ENCODE measurements at places on chromosomes 5 and 9.

- DNase-seq: no peak
Measured at GRCh38 chr5:159903131-159903530, 13.2 kb upstream of the ADRA1B start.

DNA sequence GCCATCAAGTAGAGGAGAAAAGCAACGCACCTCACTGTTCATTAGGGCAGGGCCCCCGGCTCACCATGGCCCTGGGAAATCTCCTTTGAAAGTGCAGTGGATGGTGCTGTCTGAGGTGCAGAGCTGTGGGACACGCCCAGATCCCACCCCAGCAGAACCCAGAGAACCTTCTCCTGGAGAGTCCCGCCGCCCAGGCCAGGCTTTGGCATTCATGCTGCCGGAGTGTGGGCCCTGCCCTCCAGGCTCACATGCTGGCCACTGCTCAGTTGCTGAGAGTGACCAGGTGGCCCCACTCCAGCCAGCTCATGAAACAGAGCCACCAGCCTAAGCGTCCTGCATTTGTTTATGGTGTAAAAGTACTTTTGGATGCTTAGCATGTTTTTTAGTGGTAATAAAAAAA is 23.8 kb upstream of the LRRC14B start:
- DNase-seq: no peak

DNA sequence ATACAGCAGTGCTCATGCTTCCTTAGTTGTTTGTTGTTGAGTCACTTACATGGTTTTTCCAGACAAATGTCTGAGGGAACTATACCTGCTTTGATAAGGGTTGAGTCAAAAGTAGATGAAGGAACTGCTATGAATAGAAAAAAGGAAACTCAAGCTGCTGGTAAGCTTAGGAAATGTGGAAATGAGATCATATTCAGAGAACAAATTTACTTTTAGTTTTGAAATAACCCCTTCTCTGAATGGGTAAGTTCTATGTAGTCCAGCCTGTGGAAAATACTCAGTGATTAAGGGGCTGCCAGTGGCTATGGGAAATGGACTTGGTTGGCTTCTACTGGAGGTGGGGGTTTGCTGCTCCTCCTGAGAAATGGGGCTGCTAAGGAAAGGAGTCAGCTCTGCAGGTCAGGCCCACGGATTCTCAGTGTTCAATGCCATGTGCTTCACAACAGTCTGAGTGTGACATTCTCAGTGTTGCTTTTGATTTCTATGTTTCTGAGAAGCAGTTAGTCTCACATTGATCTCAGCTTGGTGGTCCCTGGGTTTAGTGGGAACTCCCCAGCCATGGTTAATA is 47.7 kb upstream of the GLRX start:
- no peak for DNase-seq

DNA sequence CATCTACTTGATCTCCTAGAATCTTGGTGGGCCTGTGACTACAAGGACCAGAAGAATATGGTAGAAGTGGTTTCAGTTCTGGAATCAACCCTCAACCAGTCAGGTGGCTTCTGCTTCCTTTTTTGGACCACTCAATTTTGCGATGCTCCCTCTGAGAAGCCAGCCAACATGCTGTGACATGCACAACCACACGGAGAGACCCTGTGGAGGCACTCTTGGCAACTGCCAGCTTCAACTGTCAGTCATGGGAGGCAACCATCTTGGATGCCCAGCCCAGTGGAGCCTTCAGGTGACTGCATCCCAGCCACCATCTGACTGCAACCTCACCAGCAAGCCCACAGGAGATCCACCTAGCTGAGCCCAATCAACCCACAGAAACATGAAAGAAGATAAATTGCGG is 137.3 kb downstream of the FAM114A2 start:
- no peak for DNase-seq

DNA sequence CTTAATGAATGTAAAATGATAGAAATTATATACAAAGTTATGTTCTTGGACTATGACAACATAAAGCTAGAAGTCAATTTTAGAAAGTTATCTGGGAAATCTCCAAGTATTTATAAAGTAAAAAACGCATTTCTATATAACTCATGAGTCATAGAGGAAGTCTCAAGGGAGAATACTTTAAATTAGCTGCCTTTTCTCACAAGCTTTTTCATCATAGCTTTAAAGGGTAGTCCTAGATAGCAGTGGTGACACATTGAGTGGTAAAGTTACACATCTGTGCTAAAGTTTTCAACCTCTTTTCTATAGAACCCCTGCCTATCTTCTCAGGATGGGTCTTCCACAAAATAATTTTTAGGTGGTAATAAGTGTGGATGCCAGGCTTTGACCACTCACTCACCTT is 598.3 kb upstream of the FAM174A start:
- no peak for DNase-seq

DNA sequence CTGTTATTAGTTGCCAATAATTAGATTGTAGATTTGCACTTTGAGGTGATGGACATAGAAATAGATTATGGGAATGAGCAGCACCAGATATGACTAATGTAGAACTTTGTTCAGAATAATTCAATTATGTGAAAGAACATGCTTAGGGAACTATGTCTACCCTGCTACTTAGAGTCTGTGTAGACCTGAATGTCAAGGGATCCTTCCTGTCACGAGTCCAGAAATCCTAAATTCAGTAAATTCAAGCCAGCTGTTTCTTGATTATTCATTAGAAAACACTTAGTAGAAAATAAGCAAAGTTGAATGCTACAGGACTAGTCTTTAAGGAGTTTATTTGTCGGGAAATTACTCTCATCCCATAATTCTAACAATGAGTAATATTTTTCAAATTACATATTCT is 887.3 kb upstream of the SEMA6A start:
- DNase-seq: no peak

- DNase-seq: no peak
Measured at GRCh38 chr5:78907255-78907891, 77.7 kb downstream of the ARSB start.

DNA sequence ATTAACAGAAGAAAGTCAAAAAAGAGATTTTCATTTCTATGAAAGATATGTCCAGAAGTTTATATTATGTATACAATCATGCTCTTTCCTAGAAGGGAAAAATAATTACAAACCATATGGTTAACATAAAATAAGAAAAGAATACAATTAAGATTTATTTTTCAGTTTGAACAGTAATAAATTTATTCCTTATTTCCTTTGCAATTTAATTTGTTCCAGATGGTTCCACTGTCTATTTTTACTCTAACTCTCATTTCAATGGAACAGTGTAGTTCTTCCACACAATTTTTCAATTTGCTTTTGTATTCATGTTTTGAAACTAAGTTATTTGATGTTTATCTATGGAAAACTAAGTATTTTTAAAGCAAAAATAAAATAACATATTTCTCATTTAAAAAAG is 1026.3 kb downstream of the TAF11L14 start:
- DNase-seq: no peak

- DNase-seq: no peak
Measured at GRCh38 chr5:81631124-81631523, 119.8 kb downstream of the SSBP2 start.

DNA sequence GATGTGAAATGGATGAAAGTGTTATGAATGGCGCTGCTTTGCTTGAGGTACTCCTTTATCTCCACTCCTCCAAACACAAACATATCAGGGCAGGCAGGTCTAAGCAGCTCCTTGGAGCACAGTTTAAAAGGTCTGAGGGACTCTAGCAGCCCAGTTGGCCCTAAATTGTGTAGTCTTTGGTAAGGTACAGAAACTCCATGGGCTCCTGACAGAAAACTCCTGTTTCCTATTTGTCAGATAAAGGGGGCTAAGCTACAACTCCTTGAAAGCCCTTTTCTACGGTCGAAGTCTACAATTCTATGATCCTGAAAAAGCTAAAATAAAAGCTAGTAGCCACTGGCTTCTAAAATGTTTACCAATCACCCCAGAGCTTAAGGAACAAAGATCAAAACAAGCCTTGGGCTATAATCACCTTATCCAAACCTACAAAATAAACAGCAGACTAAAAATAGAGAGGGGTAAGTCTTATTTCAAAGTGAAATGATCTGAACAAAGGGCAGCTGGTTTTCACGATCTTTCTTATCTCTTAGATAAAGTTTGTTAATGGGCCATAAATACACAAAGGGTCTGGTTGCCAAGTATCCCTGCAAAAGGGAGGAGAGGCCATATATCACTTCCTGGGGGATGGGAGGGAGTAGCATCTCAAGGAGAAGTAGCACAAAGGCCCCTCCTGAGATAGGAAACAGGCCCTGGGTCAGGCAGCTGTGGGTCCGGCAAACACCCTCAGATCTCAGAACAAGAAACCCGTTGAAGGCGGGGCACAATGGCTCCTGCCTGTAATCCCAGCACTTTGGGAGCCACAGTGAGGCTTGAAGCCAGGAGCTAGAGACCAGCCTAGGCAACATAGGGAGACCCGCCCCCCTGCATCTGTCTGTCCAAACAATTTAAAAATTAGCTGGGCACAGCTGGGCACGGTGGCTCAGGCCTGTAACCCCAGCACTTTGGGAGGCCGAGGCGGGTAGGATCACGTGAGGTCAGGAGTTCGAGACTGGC is 28.3 kb upstream of the DENND4C start:
- DNase-seq: no peak

- DNase-seq: peak; percentile 93
Measured at GRCh38 chr5:2038321-2039179, 155.8 kb upstream of the IRX4 start.

DNA sequence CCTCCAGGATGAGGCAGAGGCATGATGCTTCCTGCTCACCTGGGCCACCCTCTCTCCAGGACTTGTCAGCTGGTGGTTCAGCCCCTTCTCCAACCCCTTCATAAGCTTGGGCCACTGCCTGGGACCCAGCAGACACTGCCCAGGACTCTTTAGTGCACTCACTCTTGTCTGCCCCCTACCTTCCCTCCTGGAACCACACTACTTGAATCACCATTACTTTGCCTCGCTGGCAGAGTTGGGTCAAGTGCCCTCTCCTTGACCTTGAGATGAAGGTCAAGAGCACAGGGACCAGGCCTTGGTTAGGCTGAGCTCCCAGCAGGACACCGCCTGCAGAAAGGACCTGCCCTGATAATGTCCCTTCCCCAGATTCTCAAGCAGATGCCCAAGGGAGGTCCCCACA is 8.5 kb upstream of the ENDOG start:
- DNase-seq: no peak

GRCh38 chr5:95881833-95882232 is 59.3 kb upstream of the GLRX start:
- no peak for DNase-seq

GRCh38 chr9:23551311-23551721 is 274.7 kb downstream of the ELAVL2 start:
- DNase-seq: no peak
